ENCODE measurements at places on chromosomes 5 and 9.

DNA sequence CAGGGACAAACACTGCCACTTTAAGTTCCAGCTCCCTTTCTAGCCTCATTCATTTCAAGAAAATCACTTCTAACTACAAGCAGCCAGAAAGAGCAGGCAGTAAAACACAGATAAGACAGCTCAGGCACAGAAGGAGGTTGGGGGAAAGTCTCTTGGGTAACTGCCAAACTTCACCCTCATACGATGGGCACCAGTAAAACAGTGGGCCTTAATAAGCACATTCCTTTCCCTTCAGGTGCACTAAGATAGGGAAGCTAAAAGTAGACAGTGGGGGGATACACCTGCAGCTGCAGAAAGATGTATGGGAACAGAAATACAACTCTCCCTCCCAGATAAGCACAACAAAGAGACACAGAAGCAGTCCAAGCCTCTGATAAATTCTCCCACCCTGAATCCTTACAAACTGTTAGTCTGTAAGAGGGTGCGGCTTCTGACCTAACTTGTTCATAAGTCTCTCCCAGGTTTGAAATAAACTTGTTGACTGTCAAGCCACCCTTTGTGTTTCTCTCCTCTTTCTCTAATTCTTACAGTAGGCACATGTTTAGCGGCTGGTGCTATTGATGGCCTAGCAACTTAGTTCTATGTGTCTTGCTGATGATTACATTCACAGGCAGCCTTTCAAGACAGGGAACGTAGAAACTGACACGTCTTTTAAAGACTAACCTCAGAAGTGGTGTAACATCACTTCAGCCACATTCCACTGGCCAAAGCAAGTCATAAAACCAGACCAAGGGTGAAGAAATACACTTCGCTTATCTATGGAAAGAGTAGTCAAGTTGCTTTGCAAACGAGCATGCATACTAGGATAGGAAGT lies 6.8 kb upstream of the CKS2 start:
- DNase-seq: no peak

DNA sequence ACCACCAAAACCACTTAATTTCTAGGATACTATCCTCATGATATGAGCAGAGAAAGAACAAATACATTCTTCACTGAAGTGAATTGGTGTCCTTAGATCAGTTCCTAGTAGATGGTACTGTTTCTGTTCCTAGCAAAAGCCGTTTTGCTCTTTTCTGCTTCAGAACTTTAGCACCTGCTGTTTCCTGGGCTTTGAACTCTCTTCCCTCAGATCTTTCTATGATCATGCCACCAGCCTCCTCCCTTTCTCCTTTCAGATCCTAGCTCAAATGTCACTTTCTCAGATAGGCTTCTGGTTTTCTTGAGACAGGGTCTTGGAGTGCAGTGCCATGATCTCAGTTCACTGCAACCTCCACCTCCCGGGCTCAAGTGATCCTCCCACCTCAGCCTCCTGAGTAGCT lies 118.0 kb downstream of the EGFLAM start:
- DNase-seq: no peak

DNA sequence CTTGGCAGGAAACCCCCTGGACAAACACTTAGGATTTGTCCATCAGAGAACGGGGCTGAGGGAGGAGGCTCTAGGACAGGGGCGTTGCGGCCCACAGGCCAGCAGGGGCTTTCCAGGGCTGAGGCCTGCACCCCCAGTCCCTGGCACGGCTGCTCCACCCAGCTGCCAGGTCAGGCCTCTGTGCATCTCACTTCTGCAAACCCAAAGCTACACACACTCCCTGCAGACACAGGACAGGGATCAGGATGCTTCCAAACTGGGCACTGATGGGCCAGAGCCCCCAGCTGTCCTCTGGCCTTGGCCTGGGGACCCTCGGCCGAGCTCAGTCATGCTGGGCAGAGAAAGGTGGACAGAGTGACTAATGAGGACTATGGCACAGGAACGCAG lies 106.2 kb upstream of the SARDH start:
- DNase-seq: no peak

GRCh38 chr9:136173648-136174290 lies 31.2 kb downstream of the LHX3 start:
- no peak for DNase-seq

- no peak for DNase-seq
Measured at GRCh38 chr5:71948206-71948605, 159.1 kb upstream of the MAP1B start.

DNA sequence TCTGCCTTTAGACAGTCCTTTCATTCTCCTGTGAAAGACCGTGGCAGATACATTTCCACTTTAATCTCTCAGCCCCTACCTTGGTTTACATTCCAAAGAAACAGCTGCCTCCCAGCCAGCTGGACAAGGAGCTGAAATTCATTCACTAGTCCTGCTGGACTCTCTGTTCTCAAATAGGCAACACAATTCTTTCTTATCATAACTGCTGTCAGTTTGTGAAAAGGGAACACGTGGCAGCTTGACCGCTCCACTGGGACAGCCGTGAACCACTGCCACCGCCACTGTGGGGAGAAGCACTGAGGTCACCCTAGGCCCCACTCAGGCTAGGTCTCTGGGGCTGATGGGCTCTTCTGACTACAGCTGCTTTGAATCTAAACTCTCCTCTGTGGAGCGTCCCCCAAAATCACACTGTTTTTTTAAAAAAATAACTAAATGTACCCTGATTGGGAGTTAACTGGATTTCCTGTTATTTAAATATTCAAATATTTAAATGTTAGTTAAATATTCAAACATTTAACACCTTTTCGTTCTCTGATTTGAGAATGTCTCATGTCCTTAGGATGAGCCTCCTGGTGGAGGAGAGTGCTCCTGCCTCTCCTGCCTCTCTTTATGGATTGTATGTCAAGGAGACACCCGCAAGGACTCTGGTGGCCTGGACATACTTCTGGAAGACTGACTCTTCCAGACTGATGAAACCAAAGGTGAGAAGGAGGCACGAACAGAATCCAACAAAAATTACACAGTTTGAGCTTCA lies 120.1 kb downstream of the BOD1 start:
- DNase-seq: no peak

DNA sequence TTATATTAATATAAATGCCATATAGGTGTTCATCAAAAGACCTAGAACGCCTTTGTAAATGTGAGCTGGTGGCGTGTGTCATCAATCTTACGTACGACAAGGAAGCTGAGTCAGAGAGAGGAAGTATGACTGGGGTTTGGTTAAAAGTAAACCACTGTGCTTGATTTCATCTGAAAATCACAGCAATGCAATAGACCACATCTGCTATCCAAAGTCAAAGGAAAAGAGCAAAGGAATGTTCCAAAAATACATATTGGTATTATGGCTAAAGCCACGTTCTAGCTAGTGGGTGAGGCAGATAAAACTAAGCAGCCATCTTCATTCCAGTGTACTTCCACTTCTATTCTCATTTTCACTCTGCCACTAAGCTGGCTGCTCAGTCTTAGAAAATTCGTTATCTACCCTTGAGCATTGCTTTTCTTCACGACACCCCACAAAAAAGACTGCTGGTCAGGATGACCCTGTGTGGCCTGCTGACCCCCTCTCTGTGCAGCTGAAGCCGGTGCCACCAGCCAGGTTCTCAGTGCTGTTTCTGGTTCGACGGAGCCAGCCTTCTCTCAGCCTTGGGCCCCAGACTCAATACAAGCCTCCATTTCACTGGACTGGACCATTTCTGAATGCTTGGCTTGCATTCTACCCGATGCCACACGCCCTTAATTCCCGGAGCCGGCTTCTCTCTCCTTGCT lies 23.8 kb downstream of the SHC3 start:
- DNase-seq: no peak

GRCh38 chr9:135813671-135814290 lies 93.6 kb downstream of the CAMSAP1 start:
- no peak for DNase-seq

- no peak for DNase-seq
Measured at GRCh38 chr5:135437422-135437795, 9.7 kb downstream of the DCANP1 start.

GRCh38 chr9:129875687-129876395 lies 40.6 kb downstream of the USP20 start:
- DNase-seq: no peak

DNA sequence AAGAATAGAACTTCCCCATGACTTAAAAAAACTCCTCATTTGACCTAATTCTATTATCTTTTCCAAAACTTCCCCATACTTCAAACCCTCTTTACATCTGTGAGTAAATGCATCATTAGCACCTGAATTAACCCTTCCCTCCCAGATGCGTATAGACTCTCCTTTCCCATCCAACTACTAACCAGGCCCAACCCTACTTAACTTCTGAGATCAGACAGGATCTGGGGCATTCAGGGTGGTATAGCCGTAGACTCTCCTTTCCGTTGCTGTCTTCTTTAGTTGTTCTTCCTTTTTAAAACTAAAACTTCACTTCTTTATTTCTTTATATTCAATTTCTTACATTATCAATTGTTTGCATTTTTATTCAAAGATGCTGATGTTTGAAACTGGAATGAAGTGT lies 165.2 kb downstream of the SLCO4C1 start:
- DNase-seq: no peak

DNA sequence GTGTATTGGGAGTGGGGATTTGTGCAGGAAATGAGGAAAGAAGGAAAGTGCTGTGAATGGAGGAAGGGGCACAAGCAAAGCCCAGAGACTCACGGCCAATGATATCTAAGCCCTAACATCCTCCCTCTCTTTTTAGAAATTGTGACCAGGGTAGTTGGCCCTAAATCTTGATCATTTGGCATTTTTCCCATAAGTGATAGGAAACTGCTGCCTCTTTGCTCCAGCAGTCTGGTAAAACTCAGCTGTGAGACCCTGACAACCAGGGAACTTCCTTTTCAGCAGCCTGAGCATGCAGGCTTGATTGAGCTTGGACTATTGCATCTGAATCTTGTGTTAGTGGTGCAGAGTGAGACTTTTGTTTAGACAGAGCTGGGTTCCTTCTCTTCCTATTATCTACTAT lies 9.6 kb upstream of the ADRB2 start:
- no peak for DNase-seq

DNA sequence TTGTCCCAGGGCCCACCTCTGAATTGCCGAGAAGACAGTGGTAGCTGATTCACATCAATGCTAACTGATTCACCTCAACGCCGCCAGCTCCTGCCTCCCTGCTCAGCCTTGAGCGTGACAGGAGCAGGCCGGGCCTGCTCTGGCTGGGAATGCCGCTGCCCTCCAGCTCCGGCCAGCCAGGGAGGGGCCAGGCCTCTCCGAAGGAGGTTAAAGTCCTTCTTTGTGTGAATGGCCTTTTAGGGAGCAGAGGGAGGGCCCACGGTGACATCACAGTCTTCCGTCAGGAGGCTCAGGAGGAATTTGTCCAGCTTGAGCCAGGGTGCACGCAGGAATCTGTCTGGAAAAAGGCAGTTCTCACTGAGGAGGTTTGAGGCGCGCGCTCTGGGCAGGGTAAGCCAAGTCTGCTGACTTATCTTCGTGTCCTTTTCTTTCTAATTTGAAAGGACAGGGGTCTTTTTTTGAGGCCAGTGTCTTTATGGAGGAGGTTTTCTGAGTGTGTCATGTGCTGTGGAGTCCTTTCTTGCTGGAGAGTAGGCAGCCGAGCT lies 82.7 kb downstream of the C9orf152 start:
- DNase-seq: no peak

GRCh38 chr5:96919754-96920197 lies 16.1 kb upstream of the LNPEP start:
- no peak for DNase-seq

All from activated naive CD4-positive, alpha-beta T cell (primary cell).